Epithelial cell of proximal tubule (primary cell): ENCODE measurements at places on chromosomes 13 and 19.

DNA sequence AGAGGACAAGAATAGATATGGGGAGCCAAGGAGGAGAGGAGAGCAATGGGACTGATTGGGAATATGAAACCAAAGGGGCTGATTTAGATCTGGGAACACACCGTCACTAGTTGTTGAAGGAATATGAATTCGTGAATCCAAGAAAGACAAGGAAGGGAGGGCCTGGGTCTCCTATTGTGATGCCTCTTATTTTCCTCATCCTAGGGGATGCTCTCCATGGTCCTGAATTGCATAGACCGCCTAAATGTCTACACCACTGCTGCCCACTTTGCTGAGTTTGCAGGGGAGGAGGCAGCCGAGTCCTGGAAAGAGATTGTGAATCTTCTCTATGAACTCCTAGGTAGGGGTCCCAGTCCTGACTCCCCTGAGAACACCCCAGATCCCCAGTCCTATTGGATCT lies 21.5 kb downstream of the RYR1 start:
- DNase-seq, result no peak

DNA sequence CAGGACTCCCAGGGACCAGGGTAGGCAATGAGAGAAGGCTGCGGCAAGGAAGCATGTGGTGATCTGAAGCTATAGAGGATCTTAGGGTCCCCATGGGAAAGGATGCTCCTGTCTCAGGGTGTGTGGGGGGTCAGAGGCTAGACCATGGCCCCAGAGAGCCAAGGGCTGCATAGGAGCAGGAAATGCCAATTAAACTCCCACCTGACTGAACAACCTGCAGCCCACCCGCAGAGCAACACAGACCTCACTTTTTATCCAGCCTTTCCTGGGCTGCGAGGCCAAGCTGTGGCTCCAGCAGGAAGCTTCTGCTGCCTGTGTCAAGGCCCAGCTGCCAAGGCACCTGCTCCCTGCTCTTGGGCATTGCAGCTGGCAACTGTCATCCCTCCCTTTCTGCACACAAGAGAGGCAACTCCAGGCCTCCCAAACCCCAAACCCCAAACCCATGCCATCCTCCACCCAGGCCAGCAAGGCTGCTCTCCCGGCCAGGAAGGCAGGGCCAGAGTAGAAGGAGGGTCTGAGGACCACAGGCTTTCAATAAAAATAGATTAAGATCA lies 290.1 kb downstream of the FOXO1 start:
- no peak for DNase-seq

GRCh38 chr19:17999684-18000479 lies 8.1 kb upstream of the ARRDC2 start:
- DNase-seq, result no peak

GRCh38 chr19:45175515-45176345 lies 2.3 kb downstream of the TRAPPC6A start:
- no peak for DNase-seq

DNA sequence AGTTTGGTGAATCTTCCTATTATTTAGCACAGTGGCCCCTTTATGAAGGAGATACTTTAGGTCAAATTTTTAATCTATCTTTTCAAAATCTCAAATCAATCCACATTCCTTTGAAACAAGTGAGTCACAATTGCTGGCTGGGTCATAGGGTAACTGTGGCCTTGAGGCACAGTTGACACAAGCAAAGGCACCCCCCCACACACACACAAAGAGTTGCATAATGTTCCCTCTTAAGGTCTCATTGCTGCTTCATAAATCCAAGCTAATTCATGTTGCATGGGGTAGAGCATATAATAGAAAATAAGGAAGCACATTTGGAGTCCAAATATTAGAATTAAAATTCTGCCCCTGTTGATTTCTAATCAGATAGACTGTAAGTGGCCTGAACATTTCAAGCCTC lies 171.5 kb downstream of the DLEU7 start:
- DNase-seq, result no peak

- no peak for DNase-seq
These were observed 97.6 kb upstream of the SPRY2 start for GRCh38 chr13:80438521-80438920.
